Lower leg skin (tissue), 4 donors: ENCODE measurements at places on chromosomes 7 and 10. TPM values are rescaled to one million over a fixed set of nuclear protein-coding genes. Genes with fewer than 3 reads are reported as not detected.

DNA sequence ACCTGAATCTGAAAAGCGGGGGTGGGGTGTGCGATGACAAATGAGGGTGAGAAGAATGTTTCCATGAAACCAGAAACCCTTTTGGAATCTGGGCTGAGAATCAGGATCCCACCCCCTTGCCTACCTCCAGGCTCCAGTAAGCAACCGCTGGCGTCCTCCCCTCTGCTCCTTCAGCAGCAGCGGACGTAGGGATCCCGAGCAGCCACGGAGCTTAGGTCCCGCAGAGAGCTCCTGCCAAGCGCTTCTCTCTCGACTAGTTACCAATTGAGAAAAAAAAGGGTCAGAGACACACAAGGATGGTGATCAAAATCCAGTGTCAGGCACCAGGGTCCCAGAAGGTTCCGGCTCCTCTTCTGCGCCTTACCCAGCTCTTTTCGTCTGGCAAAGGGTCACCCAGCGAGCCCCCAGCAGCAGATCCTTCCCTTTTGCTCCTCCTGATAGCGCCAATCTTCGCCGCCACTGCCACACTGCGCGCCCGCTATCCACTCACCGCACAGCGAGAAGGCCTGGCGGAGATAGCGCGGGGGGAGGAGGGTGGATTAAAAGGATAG lies 733.5 kb downstream of the ZWINT start:
- DNase-seq: no peak

GRCh38 chr7:74026903-74027682 lies 880 bp upstream of the ELN start:
- DNase-seq: peak; percentile 97

GRCh38 chr10:3042589-3042988 lies 24.8 kb upstream of the PFKP start:
- no peak for DNase-seq

GRCh38 chr10:59585046-59585700 lies 124.5 kb downstream of the SLC16A9 start:
- DNase-seq: no peak

Gene RPEL1
- not detected for total RNA-seq

- DNase-seq: no peak
Observed at GRCh38 chr10:92162541-92162940, 128.3 kb downstream of the CPEB3 start.

DNA sequence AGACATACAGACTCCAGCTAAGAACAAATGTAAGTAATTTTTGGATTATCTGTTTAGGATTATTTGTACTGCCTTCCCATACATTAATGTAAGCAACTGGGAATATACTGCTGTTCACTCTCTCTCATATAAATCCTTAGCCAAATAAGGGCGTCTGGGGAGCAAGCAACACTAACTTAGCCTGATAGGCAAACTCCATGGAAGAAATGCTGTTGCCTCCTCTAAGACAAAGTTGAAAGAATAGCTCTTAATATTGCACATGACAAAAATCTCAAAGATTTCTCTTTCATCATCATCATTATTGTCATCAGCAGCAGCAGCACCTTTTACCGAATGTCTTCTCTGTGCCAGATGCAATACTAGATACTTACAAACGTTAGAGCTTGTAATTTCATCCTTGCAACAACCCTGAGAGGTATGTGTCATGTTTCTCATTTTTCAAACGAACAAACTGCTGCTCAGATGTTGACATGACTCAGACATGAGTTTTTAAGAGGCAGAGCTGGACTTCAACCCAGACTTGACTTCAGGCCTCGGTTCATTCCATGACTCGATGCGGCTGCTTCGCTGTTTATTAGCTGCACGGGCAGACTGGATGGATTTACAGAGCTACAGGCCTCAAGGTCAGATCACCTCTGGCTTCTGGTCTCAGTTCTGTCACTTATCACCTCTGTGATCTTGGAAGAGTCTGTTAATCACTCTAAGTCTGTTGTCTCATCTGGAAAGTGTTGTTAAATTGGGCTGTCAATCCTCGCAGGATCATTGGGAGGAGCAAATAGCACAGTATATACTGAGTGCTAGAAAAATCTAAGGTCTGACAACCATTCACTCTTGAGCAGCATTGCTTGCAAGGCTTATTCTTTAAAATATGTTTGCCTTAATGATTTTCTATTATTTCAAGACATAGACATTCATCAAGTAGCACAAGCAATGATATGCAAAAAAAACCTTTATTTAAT lies 126.3 kb upstream of the CELF2 start:
- DNase-seq: no peak

- DNase-seq: no peak
Observed at GRCh38 chr7:43577485-43577951, 5.4 kb upstream of the STK17A start.

GRCh38 chr10:5344746-5345145 lies 20.0 kb upstream of the UCN3 start:
- DNase-seq: no peak

DNA sequence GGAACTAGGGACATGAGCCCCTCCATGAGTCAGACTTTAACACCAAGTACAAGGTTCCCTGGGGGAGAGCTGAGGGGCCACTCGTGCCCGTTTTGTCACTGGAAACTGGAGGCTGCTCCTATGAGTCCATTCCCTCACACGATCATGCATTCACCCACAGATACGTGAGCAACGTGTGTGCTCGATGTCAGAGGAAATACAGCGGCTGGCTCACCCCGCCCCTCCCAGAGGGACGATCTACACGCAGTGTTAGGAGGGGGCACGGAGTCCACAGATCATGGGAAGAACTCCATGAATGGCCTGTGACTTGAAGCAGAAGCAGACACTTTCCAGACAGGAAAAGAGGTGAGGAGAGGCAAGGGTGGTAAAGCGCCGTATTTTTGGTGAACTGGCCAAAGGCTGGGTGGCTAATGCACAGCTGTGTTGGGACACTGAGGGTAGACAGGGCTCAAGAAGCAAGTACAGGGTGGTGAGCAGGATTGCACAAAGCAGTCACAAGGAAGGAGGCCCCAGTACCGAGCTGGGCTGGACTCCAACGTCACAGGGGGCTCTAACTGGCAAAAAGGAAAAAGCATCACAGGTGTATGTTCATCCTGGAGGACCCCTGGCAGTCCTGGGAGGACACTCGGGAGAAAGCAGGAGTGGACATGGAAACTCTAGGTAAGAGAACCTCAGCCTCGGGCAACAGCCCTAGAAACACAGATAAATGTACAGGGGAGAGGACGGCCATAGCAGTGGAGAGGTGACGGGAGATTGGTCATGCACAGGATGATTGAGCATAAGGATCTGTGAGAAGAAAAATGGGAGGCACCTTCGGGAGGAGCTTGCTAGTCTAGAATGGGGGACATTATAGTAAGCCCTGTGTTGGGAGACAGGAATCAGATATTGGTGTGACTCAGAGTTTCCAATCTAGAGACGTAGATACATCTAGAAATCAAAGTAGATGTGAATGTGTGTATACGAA lies 41.2 kb downstream of the TNS3 start:
- no peak for DNase-seq

Gene EBF3
- 2.6 TPM for total RNA-seq

- DNase-seq: no peak
Observed at GRCh38 chr7:27723085-27723484, 16.9 kb upstream of the TAX1BP1 start.
